ENCODE measurements at places on chromosomes 13 and 19.

DNA sequence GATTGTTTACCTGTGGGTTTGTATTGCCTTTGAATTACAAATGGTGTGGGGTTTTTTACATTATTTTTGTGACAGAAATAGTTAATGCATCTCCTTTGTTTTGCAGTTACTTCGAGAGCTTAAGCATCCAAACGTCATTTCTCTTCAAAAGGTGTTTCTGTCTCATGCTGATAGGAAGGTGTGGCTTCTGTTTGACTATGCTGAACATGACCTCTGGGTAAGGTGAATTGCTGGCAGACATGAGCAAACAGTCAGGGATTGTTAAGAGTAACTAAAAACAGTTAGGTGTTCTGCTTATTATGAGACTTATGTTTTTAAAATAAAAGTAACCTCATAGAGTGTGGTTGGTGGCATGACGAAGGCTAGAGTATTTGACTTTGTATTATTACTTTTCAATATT lies 95.0 kb downstream of the CDK8 start:
- DNase-seq, result no peak

- peak; percentile 87 for DNase-seq
Observed at GRCh38 chr19:40609561-40610395, 8.6 kb downstream of the LTBP4 start.

DNA sequence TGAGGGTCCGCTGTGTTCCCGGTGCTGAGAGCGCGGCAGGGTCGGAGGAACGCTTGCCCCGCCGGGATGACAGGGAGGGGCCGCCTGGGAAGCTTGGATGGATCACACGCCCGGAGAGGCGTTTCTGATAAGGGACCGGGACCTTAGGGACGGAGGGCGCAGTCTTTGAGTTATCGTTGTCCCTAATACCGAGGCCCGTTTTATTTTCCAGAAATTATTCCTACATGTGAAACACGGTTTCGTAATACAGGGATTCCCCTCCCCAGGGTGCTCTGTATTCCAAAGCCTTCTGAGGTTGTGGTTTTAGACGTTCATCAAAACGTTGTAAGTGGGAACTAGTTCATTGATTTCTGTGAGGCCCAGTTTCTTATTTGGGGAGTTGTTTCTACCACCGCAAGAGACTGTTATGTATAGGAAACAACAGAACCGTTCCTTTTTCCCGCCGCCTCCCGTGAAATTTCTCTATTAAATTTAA lies 752 bp downstream of the PDCD5 start:
- peak; percentile 25 for DNase-seq

DNA sequence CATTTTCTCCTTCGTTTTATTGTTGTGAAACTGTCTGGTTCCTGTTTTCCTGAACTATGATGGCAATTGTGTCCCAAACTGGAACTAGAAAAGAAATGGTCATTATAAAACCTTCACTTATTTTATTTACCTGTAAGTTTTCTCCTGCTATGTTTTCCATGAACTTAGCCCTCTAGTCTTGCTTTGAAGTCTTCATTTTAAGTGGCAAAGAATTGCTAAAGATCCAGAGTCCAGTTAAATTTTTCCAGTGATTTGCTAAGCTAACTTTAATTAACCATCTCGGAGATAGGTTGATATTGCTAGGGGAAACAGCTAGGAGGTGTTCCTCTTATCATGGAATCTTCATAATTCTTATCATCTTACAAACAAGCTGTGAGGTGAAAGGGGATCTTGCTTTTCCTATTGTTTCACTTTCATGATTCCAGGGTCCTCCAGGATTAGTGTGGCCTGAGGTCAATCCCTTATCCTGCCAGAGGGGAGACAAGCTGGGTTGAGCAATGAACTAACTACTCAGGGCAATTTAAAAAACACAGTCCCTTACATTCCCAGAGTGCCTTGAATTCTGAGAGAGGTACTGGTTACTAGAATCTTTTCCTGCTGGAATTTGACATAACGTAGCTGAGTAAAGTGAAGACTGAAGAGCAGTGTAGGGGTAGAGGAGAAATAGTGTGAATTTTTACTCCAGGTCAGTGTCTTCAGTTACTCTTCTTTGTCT lies 112.5 kb downstream of the ESD start:
- no peak for DNase-seq

DNA sequence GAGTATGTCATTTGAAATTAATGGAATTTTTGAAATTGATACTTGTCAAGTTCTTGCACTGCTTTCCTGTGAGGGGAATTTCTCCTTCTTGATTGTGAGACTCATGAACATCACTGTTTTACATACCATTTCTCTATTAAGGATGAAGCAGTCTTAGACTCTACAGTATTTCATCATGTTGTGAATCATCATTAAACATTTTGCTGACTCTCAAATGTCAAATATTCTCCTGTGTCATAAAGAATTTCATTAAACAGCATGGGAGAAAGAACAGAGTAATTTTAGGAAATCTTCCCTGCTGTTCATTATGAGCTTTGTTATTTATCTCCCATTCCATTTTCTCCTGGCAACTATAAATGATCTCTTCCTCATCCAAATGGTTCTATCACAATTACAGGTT lies 729.0 kb downstream of the PCDH9 start:
- DNase-seq, result no peak

- DNase-seq, result no peak
Observed at GRCh38 chr19:42255766-42256745, 1.1 kb upstream of the ERF start.

DNA sequence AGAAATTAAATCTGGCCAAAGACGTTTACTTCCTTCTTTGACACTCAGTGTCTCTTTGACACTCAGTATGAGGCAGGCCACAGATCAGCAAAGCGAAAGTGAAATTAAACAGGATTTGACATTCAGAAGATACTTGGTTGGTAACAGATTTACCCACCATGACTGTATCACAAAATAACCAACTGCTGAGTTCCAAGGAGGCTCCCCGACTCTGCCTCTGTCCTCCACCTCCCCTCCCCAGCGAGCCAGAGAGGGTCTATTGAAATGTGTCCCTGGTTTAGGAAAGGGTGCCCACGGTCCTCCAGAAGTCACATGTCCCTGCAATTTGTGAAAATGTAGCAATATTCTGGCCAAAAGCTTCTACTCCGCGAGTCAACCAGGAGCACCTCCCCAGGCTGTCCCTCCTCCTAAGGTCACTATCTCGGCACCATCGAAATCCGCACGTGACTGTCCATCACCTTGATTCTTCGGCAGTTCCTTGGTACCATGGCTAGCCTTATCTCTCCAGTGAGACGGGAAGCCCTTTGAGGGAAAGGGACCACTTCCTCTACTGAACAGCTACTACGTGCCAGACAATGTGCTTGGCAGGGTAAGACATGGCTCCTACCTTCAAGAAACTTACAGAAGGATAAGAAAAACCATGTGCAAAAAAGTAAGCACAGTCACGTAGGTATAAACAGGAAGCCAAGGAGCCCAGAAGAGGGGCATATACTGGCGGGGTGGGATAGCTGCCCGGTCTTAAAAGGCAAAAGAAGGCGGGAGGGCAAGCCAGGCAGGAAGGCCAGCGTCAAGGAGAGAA lies 1.5 kb downstream of the N4BP2L1 start:
- DNase-seq, result peak; percentile 50

DNA sequence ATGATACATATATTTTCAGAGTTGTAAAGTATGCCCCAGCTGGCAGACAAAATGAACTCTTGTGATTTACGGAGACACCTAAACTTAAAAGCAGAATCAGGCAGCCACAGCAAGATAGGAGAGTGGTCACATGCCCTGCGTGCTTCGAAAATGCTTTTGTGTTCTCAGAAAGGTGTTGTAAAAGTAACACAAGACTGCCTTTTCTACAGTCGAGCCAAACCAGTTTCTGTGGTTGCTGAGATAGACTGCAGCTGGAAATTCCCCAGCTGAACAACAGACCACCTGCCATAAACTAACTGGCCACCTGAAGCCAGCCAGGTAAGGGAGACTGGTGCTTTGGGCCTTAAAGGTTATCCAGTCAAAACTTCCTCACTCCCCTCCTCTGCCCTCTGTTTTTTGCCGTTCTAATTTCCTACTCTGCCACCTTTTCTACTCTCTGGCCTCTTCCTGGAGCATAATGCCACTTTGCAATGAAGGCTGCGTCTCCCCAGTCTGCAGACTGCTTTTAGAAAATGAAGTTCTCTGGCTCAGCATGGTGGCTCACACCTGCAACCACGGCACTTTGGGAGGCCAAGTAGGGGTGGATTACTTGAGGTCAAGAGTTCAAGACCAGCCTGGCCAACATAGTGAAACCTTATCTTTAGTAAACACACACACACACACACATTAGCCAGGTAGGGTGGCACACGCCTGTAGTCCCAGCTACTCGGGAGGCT lies 381.2 kb upstream of the SLITRK1 start:
- no peak for DNase-seq

All from CD4-positive, alpha-beta T cell treated with Interleukin-1 beta for 1 hour (primary cell).